ENCODE measurements at places on chromosomes 5 and 9.

DNA sequence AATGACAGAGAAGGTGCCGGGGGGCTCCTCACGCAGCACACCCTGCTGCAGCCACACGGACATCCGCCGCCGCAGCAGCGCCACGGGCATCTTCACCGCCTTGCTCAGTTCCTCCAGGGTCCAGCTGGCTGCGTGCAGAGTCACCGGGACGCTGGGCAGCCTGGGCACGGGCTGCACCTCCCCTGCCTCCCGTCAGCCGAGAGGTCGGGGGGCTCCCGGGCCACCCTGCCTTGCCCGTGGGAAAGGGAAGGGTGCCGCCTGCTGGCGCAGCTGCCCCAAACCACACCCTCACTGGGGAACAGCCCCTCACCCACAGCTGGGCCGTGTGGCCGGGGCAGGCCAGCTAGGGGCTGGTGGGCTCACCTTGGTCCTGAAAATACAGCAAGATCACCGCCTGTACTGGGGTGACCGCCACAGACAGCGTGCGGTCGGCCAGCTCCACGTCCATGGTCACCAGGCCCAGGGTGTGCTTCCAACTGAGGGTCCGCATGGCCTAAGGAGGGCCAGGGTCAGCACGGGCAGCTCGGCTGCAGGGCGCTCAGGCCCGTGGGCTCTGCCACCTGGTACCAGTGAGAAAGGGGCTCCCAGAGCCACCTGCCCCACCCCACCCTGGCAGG, 3.6 kb upstream of the TMEM210 start:
- no peak for DNase-seq

- no peak for DNase-seq
Observed at GRCh38 chr5:90878549-90879196, 320.1 kb downstream of the ADGRV1 start.

DNA sequence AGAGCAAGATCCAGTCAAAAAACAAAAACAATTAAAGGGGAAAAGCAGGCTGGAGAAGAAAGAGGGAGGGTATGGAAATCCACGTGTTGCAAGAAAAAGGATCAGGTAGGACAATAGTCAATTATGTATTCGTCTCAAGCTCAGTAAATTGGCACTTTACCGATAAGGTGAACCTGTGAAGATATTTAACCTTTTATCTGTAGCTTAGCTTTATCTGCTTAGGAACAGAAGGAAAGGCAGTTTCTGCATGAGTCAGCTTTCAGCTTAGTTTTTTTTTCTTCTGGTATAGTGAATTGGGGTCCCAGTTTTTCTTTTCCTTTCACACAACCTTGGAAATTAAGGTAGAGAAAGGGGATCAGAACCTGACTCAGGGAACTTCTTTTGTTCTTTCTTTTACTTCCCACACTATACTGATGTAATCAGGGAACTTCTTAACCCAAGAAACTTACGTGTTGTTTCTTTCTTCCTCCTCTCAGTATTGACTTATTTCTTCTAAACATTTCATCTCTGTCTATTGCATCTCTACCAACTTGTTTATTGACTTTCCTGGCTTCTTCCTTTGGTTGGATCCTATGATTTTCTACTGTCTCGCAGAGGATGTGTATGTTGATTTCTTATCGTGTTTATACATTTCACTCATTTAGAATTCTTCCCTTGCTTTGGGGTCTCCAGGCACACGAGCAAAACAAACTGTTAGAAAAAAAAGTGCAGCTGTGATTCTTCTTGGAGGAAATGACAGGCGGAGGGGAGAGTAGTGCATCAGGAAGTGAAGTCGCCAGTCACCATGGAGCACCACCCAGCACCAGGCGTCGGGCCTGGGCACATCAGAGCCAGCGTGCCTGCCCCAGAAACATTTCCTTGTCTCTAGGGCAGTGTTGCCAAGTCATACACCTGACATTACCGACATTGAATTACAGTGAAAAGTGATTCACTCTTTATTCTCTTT, 123.0 kb upstream of the LHFPL2 start:
- no peak for DNase-seq

GRCh38 chr5:638501-639252, 26.5 kb downstream of the CEP72 start:
- DNase-seq, result no peak

GRCh38 chr9:22682536-22682935, 235.9 kb downstream of the DMRTA1 start:
- no peak for DNase-seq

- DNase-seq, result no peak
Observed at GRCh38 chr5:33929925-33930690, 6.1 kb upstream of the RXFP3 start.

- DNase-seq, result no peak
Observed at GRCh38 chr5:139814704-139815280, 19.2 kb downstream of the PSD2 start.

GRCh38 chr9:18988003-18988402, 45.0 kb downstream of the SAXO1 start:
- DNase-seq, result no peak

GRCh38 chr5:105430516-105430915, 1867.9 kb upstream of the NUDT12 start:
- no peak for DNase-seq

- DNase-seq, result no peak
Observed at GRCh38 chr9:13358128-13358527, 78.6 kb upstream of the MPDZ start.

Data from stimulated activated CD4-positive, alpha-beta T cell treated with anti-CD3 and anti-CD28 coated beads, Interleukin-1b, Interleukin-23, amount 100 ng/mL, for 24 hours (primary cell).